CD14-positive monocyte (primary cell): ENCODE measurements at places on chromosomes 7 and 10.
A peak's percentile ranks its signal among the peaks of the same experiment; 100 is the strongest.

DNA sequence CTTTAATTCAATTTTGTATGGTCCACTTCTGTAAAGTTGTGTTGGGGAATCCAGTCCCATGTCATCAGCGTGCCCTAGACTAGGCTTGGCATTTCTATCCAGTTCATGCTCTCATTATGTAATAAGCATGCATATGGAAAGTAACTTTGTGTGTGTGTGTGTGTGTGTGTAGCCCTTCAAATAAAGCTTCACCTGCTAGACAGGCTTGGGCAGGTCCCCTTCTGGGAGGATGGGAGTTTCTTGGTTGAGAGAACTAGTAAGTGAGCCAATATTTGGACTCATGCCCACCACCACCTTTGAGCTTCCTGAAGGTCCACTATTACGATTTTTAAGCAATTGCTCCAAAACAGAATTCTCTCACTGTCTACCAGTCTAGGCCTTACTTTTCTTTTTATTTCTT, 6.9 kb downstream of the BZW2 start:
- H3K27ac ChIP-seq = no peak overlapping the region
- no peaks in the 10 kb centered on the region for H3K27me3 ChIP-seq
- DNase-seq = no peak
- no peak overlapping the region for H3K4me3 ChIP-seq

- peaks cover 4% of the 10 kb centered on the region for H3K27me3 ChIP-seq
- peaks cover 29% of the 10 kb centered on the region for H3K4me1 ChIP-seq
- peaks cover 21% of the 10 kb centered on the region for H3K36me3 ChIP-seq
- H3K4me3 ChIP-seq = no peak overlapping the region
- peak; percentile 34 for DNase-seq
These were observed 10.5 kb downstream of the SKAP2 start for GRCh38 chr7:26853788-26854393.

DNA sequence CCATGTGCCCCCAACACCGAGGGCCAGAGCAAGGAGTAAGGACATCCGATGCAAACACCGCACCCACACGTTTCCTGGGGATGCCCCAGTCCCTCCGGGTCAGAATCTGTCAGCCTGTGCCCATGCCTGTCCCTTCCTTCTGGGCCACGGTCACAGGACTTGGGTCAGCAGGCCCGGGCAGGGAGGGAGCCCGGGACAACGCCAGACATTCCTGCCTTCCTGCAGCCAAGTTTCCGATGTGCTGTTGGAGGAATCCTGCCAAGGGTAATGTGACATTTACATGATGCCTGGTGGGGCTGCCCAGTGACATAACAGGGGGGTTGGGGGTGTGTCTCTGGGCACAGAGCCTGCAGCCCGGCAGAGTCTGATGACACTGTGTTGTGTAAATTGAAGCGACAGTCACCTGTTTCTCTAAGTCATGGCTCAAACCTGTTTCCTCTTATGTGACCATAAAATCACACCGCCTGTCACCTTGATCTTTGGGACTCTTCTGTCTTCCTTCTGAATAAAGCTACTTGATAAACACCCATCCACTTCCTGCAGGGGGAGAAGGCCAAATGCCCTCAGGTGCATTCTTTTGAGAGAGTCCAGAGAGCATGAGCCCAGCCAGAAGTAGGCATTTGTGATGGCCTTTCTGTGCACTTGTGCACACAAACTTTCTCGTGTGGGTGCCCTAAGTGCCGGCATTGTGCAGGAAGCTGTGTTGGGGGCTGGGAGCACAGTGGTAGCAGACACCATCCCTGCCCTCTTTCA, 175.3 kb upstream of the RHEB start:
- peaks cover 15% of the 10 kb centered on the region for H3K4me1 ChIP-seq
- no peaks in the 10 kb centered on the region for H3K27me3 ChIP-seq
- H3K4me3 ChIP-seq = no peak overlapping the region
- no peak for DNase-seq
- no peak overlapping the region for H3K27ac ChIP-seq

- DNase-seq = no peak
- H3K4me3 ChIP-seq = no peak overlapping the region
- H3K27me3 ChIP-seq = no peaks in the 10 kb centered on the region
- H3K4me1 ChIP-seq = no peaks in the 10 kb centered on the region
These were observed 382.7 kb upstream of the FOXK1 start for GRCh38 chr7:4299431-4299830.

- H3K27me3 ChIP-seq = no peaks in the 10 kb centered on the region
- H3K4me1 ChIP-seq = peaks cover 29% of the 10 kb centered on the region
- no peak overlapping the region for H3K27ac ChIP-seq
- DNase-seq = no peak
- H3K36me3 ChIP-seq = no peaks in the 10 kb centered on the region
- H3K4me3 ChIP-seq = no peak overlapping the region
These were observed 144.2 kb upstream of the TNRC18 start for GRCh38 chr7:5567790-5568189.

- DNase-seq = no peak
- no peak overlapping the region for H3K27ac ChIP-seq
- H3K4me3 ChIP-seq = no peak overlapping the region
- H3K36me3 ChIP-seq = no peaks in the 10 kb centered on the region
- no peaks in the 10 kb centered on the region for H3K4me1 ChIP-seq
These were observed 157.5 kb upstream of the PHYHIPL start for GRCh38 chr10:59018977-59019376.

DNA sequence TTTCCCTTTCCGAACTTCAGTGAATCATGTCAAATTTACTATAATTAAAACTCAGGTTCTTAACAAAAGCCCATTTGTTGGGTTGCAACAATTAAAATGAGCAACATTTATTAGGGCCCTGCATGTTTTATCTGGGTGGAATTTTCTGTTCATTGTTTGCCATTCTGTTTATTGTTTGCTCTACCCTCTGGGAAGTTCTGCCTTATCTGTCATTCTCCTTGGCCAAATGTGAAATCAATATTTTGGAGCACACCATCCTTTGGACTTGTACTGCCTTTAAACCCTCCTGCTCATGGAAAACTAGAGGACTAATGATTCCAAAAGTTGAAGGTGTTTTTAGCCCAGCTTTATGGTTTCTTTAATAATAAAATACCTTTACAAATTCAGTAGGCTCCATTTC, 134.5 kb upstream of the KCND2 start:
- H3K4me1 ChIP-seq = no peaks in the 10 kb centered on the region
- no peak overlapping the region for H3K4me3 ChIP-seq
- H3K27me3 ChIP-seq = no peaks in the 10 kb centered on the region
- H3K36me3 ChIP-seq = no peaks in the 10 kb centered on the region
- H3K27ac ChIP-seq = no peak overlapping the region

- no peak for DNase-seq
- H3K4me3 ChIP-seq = no peak overlapping the region
- H3K4me1 ChIP-seq = no peaks in the 10 kb centered on the region
- no peaks in the 10 kb centered on the region for H3K27me3 ChIP-seq
- no peaks in the 10 kb centered on the region for H3K36me3 ChIP-seq
These were observed 484.8 kb upstream of the DPP6 start for GRCh38 chr7:153567426-153567825.

DNA sequence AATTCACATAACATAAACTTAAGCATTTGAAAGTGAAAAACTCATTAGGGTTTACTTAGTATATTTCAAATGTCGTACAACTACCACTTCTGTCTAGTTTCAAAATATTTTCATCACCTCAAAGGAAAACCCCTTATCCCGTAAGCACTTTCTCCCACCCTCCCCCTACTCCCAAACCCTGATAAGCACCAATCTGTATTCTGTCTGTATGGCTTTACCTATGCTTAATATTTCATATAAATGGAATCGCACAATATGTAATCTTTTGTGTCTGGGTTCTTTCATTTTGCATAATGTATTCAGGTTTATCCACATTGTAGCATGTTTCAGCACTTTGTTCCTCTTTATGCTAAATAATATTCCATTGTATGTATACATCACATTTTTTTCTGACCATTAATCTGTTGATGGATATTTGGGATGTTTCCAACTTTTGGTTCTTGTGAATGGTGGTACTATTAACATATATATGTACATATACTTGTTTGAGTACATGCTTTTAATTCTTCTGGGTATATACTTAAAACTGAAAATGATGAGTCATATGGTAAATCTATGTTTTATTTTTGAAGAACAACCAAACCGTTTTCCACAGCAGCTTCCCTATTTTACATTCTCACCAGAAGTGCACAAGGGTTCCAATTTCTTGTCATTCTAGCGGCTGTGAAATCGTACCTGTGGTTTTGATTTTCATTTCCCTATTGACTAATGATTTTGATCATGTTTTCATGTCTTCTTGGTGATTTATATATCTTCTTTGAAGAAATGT, 6.2 kb upstream of the STARD3NL start:
- peak overlapping the region; percentile 18 for H3K4me3 ChIP-seq
- H3K27me3 ChIP-seq = no peaks in the 10 kb centered on the region
- H3K4me1 ChIP-seq = peaks cover 31% of the 10 kb centered on the region
- peak overlapping the region; percentile 74 for H3K27ac ChIP-seq
- DNase-seq = peak; percentile 79

- no peaks in the 10 kb centered on the region for H3K36me3 ChIP-seq
- no peak overlapping the region for H3K4me3 ChIP-seq
- H3K27me3 ChIP-seq = no peaks in the 10 kb centered on the region
- no peak for DNase-seq
These were observed 19.9 kb upstream of the PCGF5 start for GRCh38 chr10:91200314-91201212.

GRCh38 chr7:22724861-22725260, 2.1 kb upstream of the IL6 start:
- no peak overlapping the region for H3K27ac ChIP-seq
- H3K4me3 ChIP-seq = no peak overlapping the region
- peaks cover 14% of the 10 kb centered on the region for H3K27me3 ChIP-seq
- H3K4me1 ChIP-seq = peaks cover 58% of the 10 kb centered on the region
- no peak for DNase-seq
- no peaks in the 10 kb centered on the region for H3K36me3 ChIP-seq

- H3K36me3 ChIP-seq = peaks cover 3% of the 10 kb centered on the region
- no peaks in the 10 kb centered on the region for H3K27me3 ChIP-seq
- H3K27ac ChIP-seq = no peak overlapping the region
- H3K4me3 ChIP-seq = no peak overlapping the region
- DNase-seq = peak; percentile 72
These were observed 116.1 kb downstream of the RNF216 start for GRCh38 chr7:5665094-5666025.
